Peyer's patch (tissue), 4 donors: ENCODE measurements at places on chromosomes 2 and 18.

DNA sequence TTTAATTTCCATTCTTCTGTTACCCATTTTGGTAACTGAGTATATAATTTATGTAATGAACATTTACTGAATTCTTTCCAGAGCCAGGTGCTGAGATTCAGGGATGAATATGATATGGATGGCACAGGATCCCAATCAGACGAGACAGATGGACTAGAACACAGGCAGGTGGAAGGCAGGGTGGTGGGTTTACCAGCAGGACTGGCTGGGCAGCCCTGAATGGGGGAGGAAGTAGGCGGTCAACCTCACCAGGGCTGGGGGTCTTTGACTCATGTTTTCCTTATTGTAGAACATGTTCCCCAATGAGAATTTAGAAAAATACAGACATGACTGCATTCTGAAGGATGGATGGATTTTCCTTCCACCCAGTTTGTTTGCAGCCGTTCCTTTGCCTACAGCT lies 80.3 kb downstream of the CIB4 start:
- no peak for DNase-seq

GRCh38 chr2:226452768-226453167 lies 346.9 kb downstream of the IRS1 start:
- no peak for DNase-seq

DNA sequence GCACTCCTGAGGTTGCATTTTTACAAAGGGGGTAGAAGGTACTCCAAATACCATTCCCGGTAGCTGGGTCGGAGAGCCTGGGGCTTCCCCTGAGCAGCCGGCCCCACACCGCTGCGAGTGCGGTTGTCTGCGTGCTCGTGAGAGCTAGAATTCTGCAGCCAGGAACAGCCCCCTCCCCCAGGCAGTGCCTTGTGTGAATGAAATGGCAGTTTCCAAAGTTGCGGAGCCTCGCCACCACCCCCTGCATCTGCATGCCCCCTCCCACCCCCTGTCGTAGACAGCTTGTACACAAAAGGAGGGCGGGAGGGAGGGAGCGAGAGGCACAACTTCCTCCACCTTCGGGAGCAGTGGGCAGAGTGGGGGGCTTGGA lies 1.1 kb downstream of the MYCN start:
- DNase-seq: no peak

- DNase-seq: no peak
Observed at GRCh38 chr2:11872247-11872947, 126.0 kb downstream of the LPIN1 start.

- DNase-seq: no peak
Observed at GRCh38 chr2:246489-247144, 17.2 kb downstream of the SH3YL1 start.

GRCh38 chr18:8603663-8604520 lies 5.3 kb upstream of the RAB12 start:
- no peak for DNase-seq
